Daoy (cell line): ENCODE measurements at places on chromosomes 6 and 20.

DNA sequence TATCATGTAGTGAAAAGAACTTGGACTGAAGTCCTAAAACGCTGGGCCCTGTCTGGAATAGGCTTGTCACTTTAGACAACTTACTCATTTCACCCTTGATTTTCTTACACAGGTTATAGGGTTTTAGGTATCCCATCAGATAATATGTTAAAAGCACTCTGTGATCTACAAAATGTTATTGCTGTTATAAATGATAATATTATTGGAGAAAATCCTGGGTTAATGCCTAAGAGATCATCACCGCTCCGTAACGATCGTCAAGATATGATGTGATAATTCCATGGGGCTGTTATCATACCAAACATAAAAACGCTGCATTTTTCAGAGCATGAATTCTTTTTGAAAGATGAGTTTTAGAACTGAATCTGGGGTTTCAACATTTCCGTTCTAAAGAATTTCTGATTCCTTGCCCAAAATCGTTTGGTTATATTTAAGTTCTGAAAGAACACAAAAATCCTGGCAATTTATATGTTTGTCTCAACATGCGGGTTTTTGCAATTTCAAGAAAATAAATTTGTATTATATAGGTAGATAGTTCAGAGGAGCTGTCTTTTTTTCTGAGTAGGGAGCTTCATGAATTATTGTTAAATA lies 154.8 kb downstream of the FOXC1 start:
- no peak for DNase-seq

GRCh38 chr6:14038467-14039437 lies 78.8 kb upstream of the CD83 start:
- no peak for DNase-seq

GRCh38 chr6:137165375-137166246 lies 7.8 kb downstream of the IL22RA2 start:
- peak; percentile 41 for DNase-seq

DNA sequence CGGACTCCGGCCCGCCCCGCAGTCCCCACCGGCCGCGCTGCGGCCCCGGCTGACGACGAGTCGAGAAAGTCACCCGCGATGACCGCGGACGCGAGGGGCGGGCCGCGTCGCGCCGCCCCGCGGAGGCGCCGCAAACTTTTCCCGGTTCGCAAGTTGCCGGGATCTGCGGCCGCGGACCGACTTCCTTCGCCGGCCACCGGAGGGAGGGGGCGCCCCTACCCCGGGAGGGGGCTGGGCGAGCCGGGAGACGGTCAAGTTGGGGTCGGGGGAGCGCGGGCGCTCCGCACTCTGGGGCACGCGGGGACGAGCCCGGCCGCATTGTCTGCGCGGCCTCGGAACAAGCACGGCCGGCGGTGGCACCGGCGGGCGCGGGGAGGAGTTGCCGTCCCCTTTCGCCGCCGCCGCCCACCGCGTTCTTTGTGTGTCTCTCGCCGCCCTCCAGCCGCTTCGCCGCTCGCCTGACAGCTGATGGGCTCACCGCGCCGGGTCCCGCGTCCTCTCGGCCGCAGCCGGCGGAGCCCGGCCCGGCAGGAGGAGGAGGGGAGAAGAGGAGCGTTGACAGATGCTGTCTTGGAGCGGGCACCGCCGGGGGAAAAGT lies 131.6 kb downstream of the OGFRL1 start:
- DNase-seq = no peak

- no peak for DNase-seq
These were observed 320.1 kb downstream of the ESR1 start for GRCh38 chr6:152127432-152128165.

GRCh38 chr20:33647603-33648395 lies 14.3 kb upstream of the C20orf144 start:
- peak; percentile 80 for DNase-seq

DNA sequence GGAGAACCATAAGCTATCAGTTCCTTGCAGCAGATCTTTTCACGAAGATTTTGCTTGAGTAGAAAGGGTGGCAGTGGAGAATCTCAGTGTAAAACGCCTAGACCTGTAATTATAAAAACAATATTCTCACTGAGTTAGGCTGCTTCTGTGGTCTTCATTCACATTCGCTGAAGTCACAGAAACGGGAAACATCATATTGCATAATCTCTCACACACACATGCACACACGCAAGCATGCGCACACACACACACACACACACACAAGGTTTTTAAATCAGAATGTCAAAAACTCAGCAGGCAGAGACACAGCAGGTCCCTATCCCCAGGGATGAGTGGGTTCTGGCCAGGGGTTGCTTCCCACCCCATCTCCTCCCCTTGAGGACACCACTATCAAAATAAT lies 175.5 kb downstream of the ATXN1 start:
- DNase-seq = no peak

DNA sequence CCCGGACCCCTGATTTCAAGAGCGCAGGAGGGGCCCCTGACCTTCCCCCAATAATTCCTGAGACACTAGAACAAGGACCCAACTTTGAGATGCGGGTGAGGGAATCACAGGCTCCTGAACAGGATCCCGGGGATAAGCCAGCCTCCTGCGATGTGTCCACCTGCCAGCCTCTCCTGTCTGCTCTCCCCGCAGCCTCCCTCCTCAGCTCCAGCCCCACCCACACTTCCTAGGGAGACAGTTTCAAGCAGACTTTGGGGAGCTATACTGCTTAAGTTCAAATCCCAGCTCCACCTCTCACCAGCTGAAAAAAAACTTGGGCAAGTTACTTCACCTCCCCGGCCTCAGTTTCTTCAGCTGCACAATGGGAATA lies 50.8 kb downstream of the GRM4 start:
- DNase-seq = no peak

DNA sequence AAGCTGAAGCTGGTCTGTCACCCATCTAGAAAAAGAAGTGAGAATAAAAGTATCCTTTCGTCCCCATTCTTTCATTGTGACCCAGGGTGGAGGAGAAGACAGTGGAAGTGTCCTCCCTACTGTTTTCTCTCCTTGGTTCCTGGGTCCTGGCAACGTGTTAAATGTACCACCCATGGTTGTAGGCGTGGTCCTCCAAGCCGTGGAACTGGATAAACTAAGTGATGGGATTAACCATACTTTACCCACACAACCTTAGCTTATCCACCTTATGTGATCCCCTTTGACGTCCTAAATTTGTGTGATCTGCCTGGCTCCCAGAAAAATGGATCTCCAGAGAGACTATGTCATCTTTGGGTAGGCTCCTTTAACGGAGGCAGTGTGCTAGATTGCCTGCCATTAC lies 47.4 kb downstream of the HLA-DPB1 start:
- no peak for DNase-seq

GRCh38 chr6:19395316-19395715 lies 441.9 kb upstream of the ID4 start:
- DNase-seq = no peak

GRCh38 chr6:160734627-160735026 lies 32.6 kb downstream of the PLG start:
- no peak for DNase-seq

DNA sequence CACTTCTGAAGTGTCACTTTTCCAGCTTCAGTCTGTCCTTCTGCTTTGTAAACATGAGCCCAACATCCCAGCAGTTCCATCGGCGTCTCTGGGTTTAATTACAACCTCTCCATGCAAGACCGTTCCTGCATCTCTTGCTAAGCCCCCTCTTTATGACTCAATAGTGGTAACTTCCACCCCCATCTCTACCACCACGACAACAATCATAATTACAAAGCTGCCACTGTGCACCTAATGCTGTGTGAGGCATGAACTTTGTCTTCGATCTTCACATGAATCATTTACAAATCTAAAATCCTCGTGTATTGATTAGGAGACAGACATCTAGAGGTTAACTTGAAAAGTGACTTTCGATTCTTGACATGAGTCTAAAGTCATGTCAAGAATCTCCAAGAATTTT lies 4.9 kb upstream of the CCR6 start:
- DNase-seq = no peak

DNA sequence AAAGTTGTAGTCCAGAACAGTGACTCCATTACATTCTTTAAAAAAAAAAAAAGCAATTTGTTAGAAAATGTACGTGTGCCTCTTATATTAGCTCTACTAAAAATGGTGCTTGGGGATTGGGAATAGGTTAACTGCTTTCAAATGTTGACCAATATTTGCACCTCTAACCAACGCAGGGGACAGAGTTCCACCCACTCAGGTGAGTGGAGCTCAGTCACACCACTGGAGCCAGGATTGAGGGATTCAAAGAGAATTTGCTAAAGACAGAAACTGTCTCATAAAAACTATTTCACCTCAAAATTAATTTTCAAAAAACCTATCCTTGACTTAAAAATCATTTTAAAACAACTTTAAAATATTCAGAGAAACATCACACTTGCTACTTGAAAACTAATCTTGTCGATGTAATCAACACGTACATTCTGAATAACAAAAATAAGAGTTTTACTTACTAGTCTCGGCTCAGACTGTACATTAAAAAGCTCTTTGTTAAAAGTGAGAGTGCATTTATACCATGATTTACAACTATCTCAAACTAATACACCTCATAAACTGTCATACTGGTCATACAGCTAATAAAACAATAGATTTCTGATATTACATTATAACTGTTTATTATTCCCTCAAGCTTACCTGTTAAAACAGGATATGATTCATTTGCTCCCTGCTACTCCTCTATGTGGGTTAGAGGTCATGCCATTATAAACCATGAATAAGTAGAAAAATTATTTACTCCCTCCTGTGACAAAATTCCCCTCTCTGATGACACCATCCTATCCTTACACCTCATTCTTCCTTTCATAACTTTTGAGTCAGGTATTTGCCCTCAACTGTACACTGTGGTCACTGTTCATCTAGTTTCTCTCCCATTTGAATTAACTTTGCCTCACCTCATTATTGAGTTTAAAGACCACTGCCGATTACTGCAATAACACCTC lies 88.6 kb downstream of the PDE10A start:
- DNase-seq = peak; percentile 36

- no peak for DNase-seq
These were observed 14.9 kb upstream of the CTCFL start for GRCh38 chr20:57539889-57540288.
